ENCODE measurements at places on chromosomes 4 and X.

GRCh38 chr4:12399781-12400180 lies 971.1 kb upstream of the HS3ST1 start:
- no peak for DNase-seq

DNA sequence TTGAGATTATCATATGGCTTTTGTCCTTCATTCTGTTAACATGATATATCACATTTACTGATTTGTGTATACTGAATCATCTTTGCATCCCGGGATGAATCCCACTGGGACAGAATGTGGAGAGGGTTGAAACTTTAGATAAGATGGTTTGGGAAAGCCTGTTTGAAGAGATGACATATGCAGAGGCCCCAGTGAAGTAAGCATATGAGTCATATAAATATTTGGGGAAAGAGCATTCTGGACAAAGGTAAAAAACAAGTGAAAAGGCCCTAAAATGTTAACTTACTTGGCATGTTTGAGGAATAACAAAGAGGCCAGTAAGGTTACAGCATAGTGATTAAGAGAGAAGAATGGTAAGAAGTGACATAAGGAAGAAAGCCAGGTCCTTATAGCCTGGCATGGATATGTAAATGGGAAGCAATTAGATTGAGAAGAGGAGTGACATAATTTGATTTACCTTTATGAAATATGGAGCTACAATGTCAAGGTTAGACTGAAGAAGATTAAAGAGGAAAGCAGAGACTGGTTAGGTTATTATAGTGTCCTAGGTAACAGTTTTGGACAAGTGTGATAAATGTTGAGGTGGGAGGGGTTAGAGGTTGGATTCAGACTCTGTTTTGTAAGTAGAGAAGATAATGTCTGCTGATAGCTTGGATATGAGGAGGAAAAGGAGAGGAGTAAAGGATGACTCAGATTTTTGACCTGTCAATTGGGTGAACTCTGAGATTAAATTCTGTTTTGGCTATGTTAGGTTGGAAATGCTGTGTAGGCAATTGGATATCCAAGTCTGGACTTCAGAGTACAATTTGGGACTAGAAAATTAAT lies 54.6 kb upstream of the DRP2 start:
- DNase-seq = no peak

- DNase-seq = no peak
Measured at GRCh38 chrX:120874678-120875557, 748 bp downstream of the CT47B1 start.

- DNase-seq = no peak
Measured at GRCh38 chr4:33268776-33269175, 2548.6 kb downstream of the PCDH7 start.

- no peak for DNase-seq
Measured at GRCh38 chr4:7335344-7336066, 99.2 kb downstream of the PSAPL1 start.

DNA sequence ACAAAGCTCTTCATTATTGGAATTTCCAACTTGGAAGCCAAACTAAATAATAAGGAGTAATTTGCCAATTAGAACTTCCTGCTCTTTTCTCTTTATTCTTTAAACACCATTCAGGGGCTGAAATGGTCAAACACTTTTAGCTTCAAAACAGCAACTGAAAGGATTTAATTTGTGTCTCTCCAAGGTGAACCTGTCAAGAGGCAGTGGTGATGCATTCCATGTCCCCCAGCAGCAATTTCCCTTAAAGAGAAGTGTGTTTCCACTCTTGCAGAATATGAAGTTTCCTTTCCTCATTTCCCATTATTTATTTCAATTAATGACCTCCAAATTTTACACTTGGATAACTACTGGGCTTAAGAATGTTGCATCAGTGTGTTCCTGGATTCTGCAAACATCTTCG lies 156.0 kb downstream of the COL25A1 start:
- no peak for DNase-seq

GRCh38 chr4:6126971-6127745 lies 73.2 kb downstream of the JAKMIP1 start:
- no peak for DNase-seq

DNA sequence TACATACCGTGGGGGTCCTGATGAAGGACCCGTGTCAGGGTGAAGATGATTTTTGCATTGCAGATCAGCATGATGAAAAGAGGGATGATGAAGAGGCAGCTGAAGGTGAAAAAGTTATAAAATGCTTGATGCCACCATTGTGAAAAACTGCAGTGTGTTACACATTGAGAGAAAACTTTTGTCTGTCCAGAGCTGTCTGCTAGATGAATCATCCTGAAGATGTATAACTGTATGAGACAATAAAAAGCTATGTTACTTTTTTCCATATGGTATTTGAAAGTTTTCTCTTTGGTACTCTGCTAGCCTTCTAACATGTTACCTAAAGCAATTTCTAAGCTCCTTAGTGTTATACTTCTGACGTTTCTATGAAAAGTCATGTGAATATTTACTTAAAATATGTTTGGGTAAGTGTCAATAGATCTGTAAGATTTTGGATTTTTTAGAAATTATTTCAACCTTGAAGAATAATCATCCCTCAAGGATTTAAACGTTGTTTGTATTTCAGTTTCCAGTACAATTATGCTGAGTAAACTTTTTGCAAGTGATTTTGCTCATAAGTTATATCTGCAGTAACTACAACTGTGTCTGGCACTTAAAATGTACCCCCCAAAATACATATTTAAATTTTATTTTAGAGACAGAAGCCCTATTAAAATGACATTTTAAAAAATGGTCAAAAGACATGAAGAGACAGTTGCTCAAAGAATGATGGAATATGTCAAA lies 9.5 kb downstream of the GNRHR start:
- no peak for DNase-seq

GRCh38 chrX:46678232-46678631 lies 80.7 kb downstream of the SLC9A7 start:
- no peak for DNase-seq

- no peak for DNase-seq
Measured at GRCh38 chrX:149630681-149631233, 835 bp downstream of the TMEM185A start.

- no peak for DNase-seq
Measured at GRCh38 chr4:31530555-31530954, 810.4 kb downstream of the PCDH7 start.

DNA sequence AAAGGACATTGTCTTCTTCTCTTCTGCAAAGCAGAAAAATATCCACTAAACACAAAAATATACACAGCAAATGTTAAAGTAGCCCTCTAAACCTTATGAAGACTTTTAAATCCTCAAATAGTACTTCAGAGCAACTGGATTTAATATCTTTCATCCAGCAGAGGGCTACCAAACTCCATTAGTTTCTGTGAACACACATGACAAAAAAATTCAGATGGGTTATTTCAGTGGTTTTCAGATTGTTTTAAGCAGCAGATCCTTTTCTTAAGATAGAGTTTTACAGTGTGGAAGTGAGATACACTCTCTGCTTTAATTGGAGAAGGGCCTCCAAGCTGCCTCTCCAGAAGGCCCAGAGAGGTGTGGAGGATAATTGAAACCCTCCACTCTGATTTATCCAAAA lies 56.7 kb downstream of the ANK2 start:
- no peak for DNase-seq

DNA sequence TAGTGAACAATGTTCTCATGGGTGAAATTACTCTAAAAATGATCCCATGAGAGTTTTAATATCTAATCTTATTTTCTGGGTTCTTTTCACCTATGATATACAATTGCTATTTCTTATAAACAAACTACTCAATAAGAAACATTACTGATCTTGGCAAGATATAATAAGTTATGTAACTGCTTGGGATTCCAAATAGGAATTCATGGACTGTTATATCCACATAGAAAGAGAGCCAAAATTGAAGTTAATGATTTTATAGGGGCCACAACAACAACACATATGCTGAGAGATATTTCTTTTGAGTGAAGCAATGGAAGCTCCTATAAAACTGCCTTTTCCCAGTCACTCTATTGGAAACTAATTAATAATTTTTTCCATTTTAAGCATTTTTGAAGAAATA lies 90.4 kb upstream of the TLL1 start:
- no peak for DNase-seq

- DNase-seq = no peak
Measured at GRCh38 chr4:73258436-73258685, 237 bp downstream of the ANKRD17 start.

DNA sequence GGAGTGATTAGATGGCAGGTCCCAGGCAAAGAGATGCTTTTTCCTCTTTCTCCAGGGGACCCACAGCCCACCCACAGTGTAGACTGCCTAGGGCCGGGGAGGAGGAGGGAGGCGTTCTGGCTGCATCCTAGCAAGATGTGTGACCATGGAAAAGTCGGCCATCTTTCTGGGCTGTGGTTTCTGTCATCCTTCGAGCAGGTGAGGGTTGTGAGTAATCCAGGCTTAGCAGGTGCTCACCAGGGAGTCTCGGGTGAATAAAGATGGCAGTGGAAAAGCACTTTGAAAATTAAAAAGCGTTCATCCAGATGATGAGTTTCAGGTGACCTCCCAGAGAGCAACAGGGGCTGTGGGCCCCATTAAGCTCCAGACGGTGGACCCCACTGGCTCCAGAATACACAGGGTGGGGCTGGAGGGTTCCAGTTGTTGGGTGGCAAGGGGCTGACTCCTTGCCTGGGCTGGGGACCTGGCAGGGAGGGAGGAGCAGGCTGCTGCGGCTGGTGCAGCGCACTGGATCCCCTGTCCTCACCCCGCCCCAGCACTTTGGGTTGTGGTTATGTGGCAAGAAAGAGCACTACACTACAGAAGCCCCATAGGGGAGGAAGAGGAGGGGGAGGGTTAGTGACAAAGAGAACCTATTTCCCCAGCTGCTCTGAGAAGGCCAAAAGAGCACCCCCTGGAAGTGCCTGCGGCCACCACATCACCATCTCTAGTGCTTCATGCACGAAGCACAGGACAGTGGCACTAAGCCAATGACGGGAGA lies 23.7 kb downstream of the ELF4 start:
- peak; percentile 57 for DNase-seq

DNA sequence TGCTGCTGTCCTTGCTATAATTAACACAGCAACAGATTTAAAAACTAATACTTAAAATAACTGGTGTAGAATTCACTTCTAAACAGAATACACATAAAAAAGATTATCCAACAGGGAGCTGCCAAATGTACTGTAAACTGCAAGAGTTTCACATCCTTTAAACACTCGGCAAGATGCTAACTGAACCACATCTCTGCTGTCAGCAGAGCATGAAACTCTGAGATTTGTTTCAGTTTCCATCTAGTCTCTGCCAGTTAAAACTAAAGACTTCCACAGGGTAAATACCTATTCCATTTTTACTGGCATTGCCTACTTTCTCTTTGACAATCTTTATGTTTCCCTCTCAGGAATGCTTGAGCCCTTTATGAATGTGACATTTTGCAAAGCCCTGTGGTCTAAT lies 127.7 kb downstream of the SLC7A11 start:
- DNase-seq = no peak

DNA sequence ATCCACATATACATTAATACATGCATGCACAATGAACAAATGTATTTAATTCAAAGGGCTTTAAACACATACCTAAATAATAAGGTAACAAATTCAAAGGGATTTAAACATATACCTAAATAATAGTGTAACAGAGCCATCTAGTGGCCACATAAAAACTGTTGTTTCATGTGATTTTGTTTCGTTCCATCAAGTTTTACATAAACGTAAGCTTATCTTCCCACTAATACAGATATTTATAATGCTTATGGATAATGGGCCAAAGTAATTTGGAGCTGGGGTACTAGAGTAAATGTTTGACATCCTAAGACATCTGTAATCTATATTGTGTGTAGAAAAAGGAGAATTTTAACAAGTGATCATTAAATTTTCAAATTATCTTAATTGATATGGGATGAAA lies 82.3 kb downstream of the PRSS12 start:
- no peak for DNase-seq

DNA sequence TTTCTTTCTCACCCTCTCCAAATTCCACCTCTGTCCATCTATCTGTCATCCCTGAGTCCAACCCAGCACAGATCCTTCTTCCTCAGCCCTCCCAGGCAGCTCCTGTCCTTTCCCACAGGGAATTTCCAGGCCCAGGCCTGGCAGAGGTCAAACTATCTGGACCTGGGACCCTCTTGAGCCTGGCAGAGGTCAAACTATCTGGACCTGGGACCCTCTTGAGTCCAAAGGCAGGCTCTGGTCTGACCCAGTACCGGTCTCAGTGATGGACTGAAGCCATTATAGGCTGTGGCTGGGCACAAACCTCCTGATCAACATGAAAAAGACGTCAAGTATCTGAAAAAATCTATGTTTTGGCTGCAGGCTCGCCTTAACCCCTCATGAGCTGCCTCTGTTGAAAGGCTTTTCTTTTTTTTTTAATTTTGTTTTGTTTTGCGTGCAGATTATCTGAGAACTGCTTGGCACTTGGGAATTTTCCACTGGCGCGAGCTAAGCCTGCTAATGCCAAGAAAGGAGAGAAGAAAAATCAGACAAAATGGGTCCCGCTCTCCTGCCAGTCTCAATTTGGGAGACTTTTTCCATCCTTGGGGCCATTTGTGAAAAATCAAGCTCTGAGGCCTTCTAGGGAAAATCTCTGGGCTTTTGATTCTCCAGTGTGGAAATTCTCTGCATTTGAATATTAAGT lies 31.2 kb downstream of the MSX1 start:
- DNase-seq = no peak

DNA sequence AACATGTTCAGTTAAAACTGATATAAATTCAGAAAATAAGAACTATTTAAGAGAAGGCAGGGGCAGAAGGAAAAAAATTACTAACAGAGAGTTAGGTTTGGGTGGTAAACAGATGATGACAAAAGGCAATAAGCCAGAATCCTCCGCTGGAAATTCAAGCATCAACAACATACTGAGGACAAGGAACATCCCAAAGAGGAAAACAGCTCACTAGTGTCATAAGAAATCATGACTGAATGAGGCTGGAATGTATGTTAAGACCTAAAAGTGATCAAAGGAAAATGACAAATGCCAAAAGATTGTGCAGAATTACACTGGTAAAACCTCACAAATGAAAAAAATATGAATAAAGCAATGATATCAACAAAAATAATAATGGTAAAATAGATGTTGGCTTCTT lies 88.4 kb downstream of the WDFY3 start:
- DNase-seq = no peak

DNA sequence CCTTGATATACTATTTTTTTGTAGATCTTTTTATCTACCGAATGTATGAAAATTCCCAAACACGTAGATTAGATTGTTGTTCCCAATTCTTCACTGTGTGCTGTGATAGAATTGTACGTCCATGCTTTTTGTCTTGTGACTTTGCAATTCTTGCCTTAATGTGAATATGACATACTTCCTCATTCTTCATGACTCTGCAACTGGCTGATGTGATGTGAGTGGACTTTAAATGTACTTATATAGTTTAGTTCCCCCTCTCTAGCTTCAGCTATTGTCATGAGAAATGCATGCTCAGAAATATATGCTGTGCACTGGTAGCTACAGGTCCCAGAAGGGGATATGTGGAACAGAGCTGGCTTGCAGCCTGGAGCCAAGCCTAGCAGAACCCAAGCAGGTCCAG lies 89.4 kb downstream of the FTHL17 start:
- no peak for DNase-seq
